Smooth muscle cell of trachea (primary cell): ENCODE measurements at places on chromosomes 1 and 21. TPM values are rescaled to one million over a fixed set of nuclear protein-coding genes. Genes with fewer than 3 reads are reported as not detected.

EFNA3 gene
- total RNA-seq, result 0.29 and 1.3 TPM in 2 replicates

SYT6 gene
- total RNA-seq, result not detected in 2 replicates

MIXL1 gene
- under 0.01 TPM in 1 of 2 replicates, not detected in the other for total RNA-seq

ASTN1 gene
- total RNA-seq, result under 0.01 and 0.17 TPM in 2 replicates

FABP3 gene
- total RNA-seq, result 39.5 and 109 TPM in 2 replicates

TNFRSF4 gene
- total RNA-seq, result under 0.01 and 0.17 TPM in 2 replicates

ADAMTS5 gene
- total RNA-seq, result 8.3 and 9.3 TPM in 2 replicates

BARHL2 gene
- not detected in 2 replicates for total RNA-seq

PADI1 gene
- total RNA-seq, result not detected in 2 replicates

DCAF8 gene
- 111 TPM in 2 replicates for total RNA-seq

PCAT6 gene
- 1.3 TPM in 1 of 2 replicates, not detected in the other for total RNA-seq

SMPDL3B gene
- total RNA-seq, result 0.17 TPM in 1 of 2 replicates, not detected in the other

ANP32E gene
- total RNA-seq, result 11.1 and 32.3 TPM in 2 replicates

LIN28A gene
- total RNA-seq, result not detected in 2 replicates

AMY1B gene
- total RNA-seq, result not detected in 2 replicates

GJB5 gene
- 0.15 TPM in 1 of 2 replicates, not detected in the other for total RNA-seq

TINAGL1 gene
- 0.99 and 1.7 TPM in 2 replicates for total RNA-seq

C1orf185 gene
- not detected in 2 replicates for total RNA-seq

OR2L3 gene
- total RNA-seq, result not detected in 2 replicates

JMJD4 gene
- 30.3 and 48.3 TPM in 2 replicates for total RNA-seq

ITGB2 gene
- not detected in 2 replicates for total RNA-seq

SERPINC1 gene
- 0.17 TPM in 1 of 2 replicates, not detected in the other for total RNA-seq

IFT25 gene
- total RNA-seq, result 12.1 and 40.3 TPM in 2 replicates

COL8A2 gene
- 10.8 and 24.3 TPM in 2 replicates for total RNA-seq

KIAA0040 gene
- under 0.01 and 0.17 TPM in 2 replicates for total RNA-seq

EXTL1 gene
- 0.29 and 0.83 TPM in 2 replicates for total RNA-seq

ATP5IF1 gene
- 86.5 and 192 TPM in 2 replicates for total RNA-seq

OR14K1 gene
- not detected in 2 replicates for total RNA-seq

CCDC17 gene
- 0.99 and 1.6 TPM in 2 replicates for total RNA-seq

ATF3 gene
- 5.8 and 12.6 TPM in 2 replicates for total RNA-seq

CHI3L1 gene
- 14.8 and 26.0 TPM in 2 replicates for total RNA-seq

GPR89A gene
- total RNA-seq, result 18.2 and 46.3 TPM in 2 replicates

IVL gene
- total RNA-seq, result not detected in 2 replicates

BGLAP gene
- 0.83 TPM in 1 of 2 replicates, not detected in the other for total RNA-seq

GJC2 gene
- 14.4 and 14.8 TPM in 2 replicates for total RNA-seq

CAMSAP2 gene
- 30.3 and 31.1 TPM in 2 replicates for total RNA-seq

AQP10 gene
- total RNA-seq, result under 0.01 TPM in 1 of 2 replicates, not detected in the other

PLEKHN1 gene
- total RNA-seq, result 0.33 and 0.58 TPM in 2 replicates

MTARC2 gene
- total RNA-seq, result 6.1 and 14.2 TPM in 2 replicates

HOOK1 gene
- under 0.01 TPM in 1 of 2 replicates, not detected in the other for total RNA-seq

PPM1J gene
- total RNA-seq, result 1.3 and 1.5 TPM in 2 replicates
